ENCODE measurements at places on chromosomes 1 and 21.
A peak's percentile ranks its signal among the peaks of the same experiment; 100 is the strongest.

DNA sequence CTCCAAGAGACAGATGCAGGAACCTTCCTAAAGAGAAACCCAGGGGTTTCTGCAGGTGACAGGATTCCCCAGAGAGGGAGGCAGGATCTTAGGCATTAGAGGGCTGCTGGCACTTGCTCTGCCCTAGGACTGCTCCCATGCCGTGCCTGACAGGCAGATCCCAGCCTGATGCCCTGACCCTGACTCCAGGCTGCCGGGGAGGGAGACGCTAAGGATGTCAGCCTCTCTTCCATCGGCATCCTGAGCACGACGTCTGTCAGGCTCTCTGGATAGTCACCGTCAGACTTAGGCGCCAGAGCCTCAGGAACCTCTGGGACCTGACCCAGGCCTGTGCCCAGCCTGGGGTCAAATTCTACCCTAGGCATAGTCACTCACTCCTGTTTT is 157.1 kb downstream of the NPHP4 start:
- no peak for DNase-seq

- no peak for DNase-seq
These were observed 85.6 kb upstream of the CLDN14 start for GRCh38 chr21:36565540-36565939.

- no peak for DNase-seq
These were observed 454.2 kb downstream of the SETD4 start for GRCh38 chr21:35606146-35606545.

DNA sequence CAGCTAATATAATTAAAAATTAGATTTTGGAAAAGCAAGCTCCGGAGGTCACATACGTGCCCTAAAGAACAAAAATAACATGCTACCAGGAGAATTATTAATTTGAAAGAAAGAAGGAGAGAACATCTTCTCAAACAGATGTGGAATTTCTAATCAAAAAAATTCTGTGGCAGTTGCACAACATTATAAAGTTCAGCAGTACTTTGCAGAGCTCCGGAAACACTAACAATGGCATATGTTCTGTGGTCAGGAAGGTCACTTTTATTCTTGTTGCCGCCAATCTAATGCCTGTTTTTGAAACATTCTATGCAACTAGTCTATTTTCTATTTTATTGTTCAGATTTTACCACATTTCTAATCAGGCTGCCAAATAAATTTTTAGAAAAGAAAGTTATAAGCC is 186.8 kb downstream of the SMYD3 start:
- DNase-seq, result no peak

- DNase-seq, result peak; percentile 13
These were observed at the start of gene B3GALT2 for GRCh38 chr1:193185901-193186731. TSS of gene B3GALT2 (minus strand) at chr1:193186613. CDS start at chr1:193181562, 5,051 bp downstream.

GRCh38 chr1:221897321-221897721 is 155.4 kb upstream of the DUSP10 start:
- DNase-seq, result no peak

DNA sequence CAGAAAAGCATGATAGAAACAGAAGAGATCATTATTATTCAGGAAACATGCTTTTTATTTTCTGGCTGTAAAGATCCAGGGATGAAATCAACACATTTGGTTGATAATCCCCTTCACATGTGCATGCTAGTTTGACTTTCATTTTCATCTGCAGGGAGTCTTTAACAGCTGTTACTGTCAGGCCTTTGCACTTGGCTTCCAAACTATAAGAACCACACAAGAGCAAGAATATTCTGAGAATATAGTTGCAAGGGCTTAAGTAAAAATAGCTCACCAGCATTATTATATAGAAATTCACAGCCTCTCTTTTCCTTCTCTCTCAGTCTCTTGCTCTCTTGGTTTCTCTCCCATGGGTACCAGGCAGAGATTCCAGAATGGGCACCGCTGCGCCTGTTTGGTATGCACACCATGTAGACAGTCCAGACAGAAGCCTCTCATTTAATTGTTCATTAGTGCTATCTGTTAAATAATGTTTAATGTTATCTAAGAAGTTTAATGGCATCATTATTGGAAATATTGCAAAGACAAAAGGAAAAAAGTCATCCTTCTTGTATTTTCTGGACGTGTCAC is 622.3 kb upstream of the PLXNA2 start:
- DNase-seq, result no peak

DNA sequence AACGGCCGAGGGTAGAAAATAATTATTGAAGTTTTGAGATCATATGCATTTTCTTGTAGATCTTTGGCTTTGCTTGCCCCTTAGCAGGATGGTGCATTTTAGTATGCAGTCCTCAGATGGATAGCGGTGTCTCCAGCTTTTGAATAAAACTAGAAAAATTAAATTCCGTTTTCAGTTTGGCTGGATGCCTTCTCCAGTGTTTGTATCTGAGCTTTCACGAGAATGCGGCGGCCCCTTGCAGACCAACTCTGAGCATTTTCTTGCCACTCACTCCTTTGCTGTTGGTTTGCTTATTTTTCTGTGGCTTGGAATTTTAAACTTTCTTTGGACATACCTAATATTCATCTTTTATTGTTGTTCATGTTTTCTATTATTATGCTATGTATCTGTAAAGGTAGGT is 192.6 kb downstream of the NFIA start:
- no peak for DNase-seq

DNA sequence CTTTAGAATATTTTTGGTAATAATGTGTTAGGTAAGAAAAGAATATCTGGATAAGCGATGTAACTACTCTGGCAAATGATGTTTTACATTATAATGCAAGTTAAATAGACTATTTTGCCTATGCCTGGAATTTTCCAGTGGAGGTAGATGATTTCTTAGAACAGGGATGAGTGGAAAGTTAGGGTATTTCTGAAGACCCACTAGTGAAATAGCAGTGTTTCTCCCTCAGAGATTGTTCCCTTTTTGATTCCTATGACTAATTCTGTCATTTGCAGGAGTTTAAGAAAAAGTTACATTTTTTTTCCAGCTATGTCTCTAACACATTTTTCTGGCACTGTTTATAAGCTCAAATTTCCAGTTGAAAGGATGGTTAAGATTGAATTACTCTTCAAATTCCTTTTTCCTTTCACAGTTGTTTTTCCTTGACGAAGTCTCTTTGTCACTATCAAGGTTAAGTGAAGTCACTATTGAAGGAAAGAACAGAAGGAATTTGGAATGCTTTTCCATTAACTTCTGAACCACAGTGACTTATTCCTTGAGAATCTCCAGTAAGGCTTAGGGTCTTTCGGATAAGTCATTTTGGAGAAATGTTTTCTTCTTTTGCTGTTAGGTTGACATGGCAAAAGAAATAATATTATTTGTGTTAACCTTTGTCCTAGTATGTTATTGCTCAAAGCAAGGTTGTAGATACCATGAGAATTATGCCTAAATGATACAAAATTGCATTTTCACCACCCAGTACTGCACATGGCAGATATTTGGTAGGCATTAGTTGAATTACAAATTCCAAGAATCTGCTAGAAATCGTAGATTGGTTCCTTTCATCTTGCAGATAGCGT is 42.9 kb upstream of the ZNF326 start:
- DNase-seq, result no peak

DNA sequence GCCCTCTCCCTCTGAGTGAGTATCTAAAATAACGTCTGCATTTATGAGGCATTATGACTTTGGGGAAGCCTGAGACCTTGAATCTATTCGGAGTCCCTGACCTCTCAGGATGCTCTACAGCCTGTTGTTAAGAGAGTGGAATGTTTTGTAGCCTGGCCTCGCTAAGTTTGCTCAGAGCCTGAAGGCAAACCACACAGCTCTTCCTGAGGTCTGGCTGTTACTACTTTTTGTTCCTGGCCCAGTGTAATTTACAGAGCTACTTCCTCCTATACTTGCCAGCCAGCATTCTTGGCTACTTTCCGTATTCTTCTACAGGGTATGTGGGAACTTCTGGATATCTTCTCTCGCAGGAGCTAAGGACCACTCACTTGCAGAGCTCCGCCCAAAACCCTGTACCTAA is 3.6 kb upstream of the ZMYM4 start:
- DNase-seq, result no peak

DNA sequence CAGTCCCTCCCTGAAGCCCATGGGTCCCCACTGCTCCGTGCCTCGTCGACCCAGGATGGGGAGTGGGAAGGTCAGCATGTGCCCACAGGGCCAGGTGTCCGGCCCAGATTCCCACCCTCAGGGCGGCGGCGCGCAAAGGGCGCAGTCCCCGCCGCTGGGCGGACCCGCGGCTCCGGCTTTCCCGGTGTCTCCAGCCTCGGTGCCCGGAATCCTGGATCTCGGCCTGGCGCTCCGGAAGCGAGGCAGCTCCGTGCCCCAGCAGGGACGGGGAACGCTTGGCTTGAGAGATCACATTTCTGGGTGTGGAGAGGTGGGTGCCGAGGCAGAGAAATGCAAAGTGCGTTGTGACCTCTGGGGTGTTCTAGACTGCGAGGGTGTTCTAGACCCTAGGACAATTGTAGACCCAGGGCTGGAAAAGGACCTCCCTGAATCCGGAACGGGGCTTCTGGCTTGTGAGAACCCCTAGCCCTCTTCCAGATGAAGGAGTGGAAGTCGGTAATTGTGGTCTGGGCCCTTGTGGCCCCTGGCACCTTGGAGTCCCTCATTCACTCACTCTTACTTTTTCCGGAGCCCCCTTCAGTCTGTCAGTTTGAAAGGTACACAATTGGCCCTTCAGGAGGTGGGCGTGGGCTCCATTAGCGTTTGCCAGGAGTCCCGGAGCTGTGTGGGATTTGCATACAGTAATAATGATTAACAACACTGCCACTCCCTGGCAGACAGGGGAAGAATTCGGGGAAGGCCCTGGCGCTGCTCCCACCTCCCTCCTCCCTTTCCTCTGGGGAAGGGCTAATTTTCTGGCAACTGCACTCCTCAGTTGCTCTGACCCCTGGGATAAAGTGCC is 1.6 kb upstream of the KCND3 start:
- no peak for DNase-seq

DNA sequence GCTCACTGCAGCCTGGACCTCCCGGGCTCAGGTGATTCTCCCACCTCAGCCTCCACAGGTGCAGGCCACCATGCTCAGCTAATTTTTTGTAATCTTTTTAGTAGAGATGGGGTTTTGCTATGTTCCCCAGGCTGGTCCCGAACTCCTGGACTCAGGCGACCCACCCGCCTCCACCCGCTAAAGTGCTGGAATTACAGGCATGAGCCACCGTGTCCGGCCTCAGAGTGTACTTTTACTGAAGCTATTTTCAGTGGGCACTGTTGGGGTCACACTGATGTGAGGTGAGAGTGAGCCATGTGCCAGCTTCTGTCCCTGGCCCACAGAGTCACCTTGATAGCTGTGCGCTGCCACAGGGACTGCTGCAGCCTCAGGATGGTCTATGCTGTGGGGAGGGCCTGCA is 25.3 kb upstream of the HHAT start:
- DNase-seq, result no peak

- no peak for DNase-seq
These were observed 114.8 kb upstream of the DPYD start for GRCh38 chr1:98035602-98036002.

DNA sequence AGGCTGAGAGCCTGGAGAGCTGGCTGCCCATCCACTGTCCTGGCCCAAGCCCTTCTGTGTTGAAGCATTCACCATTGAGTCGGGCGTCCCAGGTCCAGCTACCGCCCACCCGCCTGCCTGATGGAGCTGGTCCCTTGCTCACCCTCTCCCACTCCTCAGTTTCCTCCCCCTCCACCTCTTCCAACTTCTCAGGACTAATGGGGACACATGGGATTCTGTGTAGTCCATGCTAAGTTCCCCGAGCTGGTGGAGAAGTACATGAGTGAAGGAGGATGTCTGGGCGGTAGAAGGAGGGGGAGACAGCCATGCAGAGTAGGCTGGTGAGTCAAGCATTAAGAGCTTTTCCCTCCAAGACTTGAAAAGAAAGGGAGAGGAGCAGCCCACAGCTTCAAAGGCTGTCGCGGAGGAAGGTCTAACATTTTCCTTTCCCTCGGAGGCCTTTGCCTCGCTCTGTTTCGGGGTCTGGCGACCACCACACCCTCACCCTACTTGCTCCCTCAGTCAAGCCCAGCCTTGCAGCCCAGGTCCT is 561 bp downstream of the SLC26A9 start:
- no peak for DNase-seq

GRCh38 chr21:38196036-38196435 is 60.8 kb upstream of the KCNJ15 start:
- no peak for DNase-seq

DNA sequence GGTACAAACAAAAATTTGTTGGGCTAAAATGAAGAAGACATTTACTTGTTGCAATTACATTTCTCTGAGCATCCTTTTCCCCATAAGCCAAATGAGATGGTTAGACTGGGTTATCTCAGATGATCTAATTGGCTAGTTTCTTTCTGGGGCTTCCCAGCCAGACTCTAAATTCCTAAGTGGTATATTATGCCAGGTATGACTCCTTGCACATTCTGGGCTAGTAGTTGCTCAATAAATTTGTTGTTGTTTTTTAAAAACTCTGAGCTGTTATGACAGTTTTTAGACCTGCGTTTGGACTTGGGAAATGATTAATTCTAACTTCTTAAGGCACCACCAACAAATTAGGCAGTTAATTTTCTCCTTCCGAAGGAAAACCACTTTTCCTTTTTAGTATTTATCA is 66.1 kb downstream of the UCK2 start:
- no peak for DNase-seq

- no peak for DNase-seq
These were observed 35.8 kb downstream of the OLFML3 start for GRCh38 chr1:114015075-114015474.

DNA sequence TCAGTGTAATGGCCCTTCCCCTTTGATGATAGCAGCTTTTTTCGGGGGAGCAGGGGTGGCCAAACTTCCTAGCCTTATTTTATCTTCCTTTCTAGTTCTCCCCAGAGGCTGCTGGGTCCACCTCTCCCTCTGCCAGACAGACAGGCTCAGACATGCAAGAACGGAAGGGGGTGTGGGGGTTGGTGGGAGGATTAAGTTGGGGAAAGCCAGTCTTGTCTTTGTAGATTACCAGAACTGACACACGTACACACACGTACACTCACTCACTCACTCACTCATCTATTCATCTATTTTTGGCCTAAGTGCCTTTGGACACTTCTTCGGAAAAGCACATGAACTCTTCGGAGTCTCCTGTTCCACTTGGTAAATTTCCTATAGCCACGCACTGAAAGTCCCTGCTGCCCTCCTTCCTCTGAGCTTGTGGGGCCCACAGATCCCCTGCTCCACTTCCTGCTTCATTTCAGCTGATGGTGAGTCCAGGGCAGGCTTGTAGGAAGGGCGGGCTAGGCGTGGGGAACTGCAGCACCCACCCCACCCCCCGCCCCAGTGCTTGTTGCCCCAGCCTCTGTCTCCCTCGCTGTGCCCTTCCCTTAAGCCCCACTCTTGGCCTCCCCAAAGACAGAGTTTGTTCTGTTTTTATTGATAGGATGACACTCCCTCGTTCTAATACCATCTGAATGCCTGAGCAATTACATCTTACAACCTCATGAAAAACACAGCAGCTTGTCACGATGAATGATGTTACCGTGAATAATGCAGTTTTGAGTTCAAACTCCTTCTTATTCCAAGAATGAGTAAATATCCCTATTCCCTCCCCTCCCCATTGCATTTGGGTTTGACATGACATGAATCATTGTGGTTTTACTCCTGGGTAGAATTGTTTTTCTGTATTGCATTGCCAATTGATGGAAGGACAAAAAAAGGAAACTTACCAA is 60.7 kb upstream of the ATP5PO start:
- peak; percentile 51 for DNase-seq
